ENCODE measurements at places on chromosomes 3 and 15.

DNA sequence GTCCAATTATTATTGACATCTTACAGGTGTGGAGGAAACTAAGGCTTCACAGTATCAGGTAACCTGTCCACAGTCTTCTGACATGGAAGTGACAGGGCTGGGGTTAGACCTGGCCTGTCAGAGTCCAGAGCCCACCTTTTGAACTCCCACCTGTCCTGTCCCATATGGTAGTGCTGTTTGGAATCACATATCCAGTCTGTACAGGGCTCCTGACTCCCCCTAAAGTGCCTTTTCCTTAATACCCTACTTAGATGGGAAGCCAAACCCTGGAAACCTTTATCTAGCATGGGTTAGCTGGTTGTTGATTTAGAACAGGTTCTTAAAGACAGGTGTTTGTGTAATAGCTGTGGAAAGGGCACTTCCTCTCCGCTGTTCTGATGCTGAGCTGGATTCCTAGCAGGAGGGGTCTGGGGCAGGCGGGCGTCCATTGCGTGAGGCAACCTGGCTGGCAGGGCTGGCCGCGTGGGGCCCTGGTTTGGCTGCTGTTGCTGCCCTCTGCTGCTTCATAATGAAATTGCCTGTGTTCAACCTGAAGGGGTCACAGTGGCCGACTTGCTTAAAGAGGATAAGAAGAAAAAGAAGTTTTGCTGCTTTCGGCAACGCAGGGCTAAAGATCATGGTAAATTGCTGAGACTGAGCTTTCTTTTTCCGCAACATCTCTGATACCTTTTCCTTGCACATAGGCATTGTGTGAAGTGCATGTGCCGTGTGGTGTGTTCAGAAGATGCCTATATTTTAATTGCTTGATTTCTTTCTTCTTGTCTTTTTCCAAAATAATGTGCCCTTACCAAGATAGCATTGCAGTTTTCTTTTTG lies 136.2 kb downstream of the CHDH start:
- no peak overlapping the region for H3K27ac ChIP-seq
- H3K27me3 ChIP-seq, result no peaks in the 10 kb centered on the region
- H3K36me3 ChIP-seq, result no peaks in the 10 kb centered on the region

GRCh38 chr3:128317101-128317697 lies 149.5 kb downstream of the DNAJB8 start:
- H3K4me3 ChIP-seq, result no peak overlapping the region
- no peaks in the 10 kb centered on the region for H3K4me1 ChIP-seq
- H3K27me3 ChIP-seq, result no peaks in the 10 kb centered on the region
- H3K36me3 ChIP-seq, result no peaks in the 10 kb centered on the region

GRCh38 chr15:85142312-85142711 lies 160.7 kb downstream of the PDE8A start:
- no peaks in the 10 kb centered on the region for H3K27me3 ChIP-seq
- H3K4me3 ChIP-seq, result no peak overlapping the region
- peak; percentile 32 for DNase-seq
- no peak overlapping the region for H3K27ac ChIP-seq
- peaks cover 5% of the 10 kb centered on the region for H3K4me1 ChIP-seq
- H3K36me3 ChIP-seq, result peaks cover 2% of the 10 kb centered on the region

DNA sequence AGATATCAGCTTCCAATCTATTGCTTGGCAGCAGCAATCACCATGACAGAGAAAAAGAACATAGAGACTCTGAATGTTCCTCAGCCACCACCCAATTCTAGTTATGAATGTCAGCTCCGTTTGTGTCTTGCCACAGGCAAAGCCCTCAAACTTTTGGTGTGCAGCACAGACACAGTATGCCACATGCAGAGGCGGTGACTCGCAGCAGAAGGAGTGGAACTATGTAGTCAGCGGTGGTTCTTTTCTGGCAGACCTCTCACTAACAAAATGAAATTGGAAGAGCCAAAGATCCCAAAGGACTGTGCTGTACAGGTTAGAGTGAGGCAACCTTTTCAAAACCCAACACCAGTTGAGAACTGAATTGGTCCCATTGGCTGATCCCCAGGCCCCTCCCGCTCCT lies 220.9 kb downstream of the SLC9A9 start:
- no peak overlapping the region for H3K27ac ChIP-seq
- no peak for DNase-seq
- H3K36me3 ChIP-seq, result no peaks in the 10 kb centered on the region
- no peaks in the 10 kb centered on the region for H3K4me1 ChIP-seq
- H3K27me3 ChIP-seq, result no peaks in the 10 kb centered on the region

DNA sequence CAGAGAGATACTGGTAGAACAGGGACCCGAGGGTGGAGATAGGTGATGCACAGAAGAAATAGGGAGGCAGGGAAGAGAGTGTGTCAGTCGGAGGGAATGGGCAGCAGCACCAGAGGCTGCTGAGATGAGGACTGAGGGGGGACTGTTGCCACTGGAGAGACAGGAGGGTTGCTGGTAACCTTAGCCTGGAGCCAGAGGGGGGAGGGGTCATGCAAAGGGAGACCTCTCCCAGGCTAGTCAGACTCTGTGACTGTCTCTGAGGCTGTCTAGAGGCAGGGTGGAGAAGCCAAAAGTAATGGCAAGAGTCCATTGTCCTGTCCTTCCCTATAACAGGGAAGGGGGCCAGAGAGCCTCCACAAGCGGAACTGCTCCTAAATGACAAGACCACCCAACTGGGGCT lies 2.1 kb upstream of the DLEC1 start:
- no peaks in the 10 kb centered on the region for H3K36me3 ChIP-seq
- peaks cover 6% of the 10 kb centered on the region for H3K27me3 ChIP-seq
- no peak for DNase-seq
- no peak overlapping the region for H3K27ac ChIP-seq
- no peak overlapping the region for H3K4me3 ChIP-seq

DNA sequence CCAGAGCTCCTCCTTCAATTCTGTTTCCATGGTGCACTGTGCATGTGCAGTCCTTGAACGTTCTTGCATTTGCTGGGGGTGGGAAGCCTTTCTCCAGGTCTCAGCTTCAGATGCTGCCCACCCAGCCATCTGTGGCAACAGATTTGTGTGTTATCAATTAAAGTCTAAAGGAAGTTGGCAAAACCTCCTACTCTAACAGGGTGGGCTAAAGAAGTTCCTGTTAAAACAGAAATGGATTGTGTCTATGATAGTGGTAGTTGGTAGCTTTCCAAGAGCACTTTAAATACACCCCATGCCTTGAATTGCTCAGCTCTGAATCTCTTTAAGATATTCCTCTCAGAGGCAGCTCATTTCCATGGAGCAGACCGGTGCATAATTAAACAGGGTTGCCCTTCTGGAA lies 488.0 kb upstream of the SUCLG2 start:
- no peaks in the 10 kb centered on the region for H3K4me1 ChIP-seq
- DNase-seq, result no peak
- no peak overlapping the region for H3K27ac ChIP-seq
- no peaks in the 10 kb centered on the region for H3K36me3 ChIP-seq
- no peak overlapping the region for H3K4me3 ChIP-seq

DNA sequence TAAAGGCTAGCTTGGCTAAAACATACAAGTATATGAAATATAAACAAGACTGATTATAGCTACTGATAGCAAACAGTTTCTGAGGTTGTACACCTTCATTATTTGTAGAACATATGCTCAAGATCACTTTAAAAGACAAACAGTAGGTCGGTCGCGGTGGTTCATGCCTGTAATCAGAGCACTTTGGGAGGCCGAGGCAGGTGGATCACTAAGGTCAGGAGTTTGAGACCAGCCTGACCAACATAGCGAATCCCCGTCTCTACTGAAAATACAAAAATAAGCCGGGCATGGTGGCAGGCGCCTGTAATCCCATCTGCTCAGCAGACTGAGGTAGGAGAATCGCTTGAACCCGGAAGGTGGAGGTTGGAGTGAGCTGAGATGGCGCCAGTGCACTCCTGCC lies 80.3 kb downstream of the SMARCC1 start:
- H3K4me1 ChIP-seq, result no peaks in the 10 kb centered on the region
- peaks cover 39% of the 10 kb centered on the region for H3K36me3 ChIP-seq
- no peaks in the 10 kb centered on the region for H3K27me3 ChIP-seq
- no peak overlapping the region for H3K27ac ChIP-seq

- DNase-seq, result peak; percentile 38
- H3K36me3 ChIP-seq, result no peaks in the 10 kb centered on the region
- no peak overlapping the region for H3K27ac ChIP-seq
- H3K27me3 ChIP-seq, result no peaks in the 10 kb centered on the region
- H3K4me1 ChIP-seq, result no peaks in the 10 kb centered on the region
Measured at GRCh38 chr15:78726870-78727551, 84.3 kb downstream of the ADAMTS7 start.

- H3K4me3 ChIP-seq, result no peak overlapping the region
- H3K27ac ChIP-seq, result no peak overlapping the region
- no peaks in the 10 kb centered on the region for H3K27me3 ChIP-seq
- peaks cover 13% of the 10 kb centered on the region for H3K36me3 ChIP-seq
- H3K4me1 ChIP-seq, result peaks cover under 1% of the 10 kb centered on the region
- DNase-seq, result no peak
Measured at GRCh38 chr15:99148851-99149276, 44.0 kb downstream of the SYNM start.

DNA sequence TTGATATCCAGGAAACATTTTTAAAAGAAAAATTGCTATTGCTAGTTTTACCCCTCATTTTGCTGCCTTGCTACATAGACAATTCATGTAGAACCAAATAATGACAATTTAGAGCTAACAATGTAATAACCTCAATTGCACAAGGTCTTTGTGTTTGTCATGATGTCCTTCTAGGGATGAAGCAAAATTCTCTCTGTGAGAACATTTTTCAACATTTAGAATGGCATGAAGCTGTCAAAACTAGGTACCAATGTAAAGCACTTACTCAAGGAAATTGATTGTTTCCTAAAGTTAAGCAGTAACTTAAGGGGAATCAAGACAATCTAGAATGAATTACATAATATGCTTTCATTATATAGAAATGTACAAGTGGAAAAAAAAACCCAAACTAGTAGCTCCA lies 7.9 kb upstream of the FGF7 start:
- no peaks in the 10 kb centered on the region for H3K4me1 ChIP-seq
- H3K27ac ChIP-seq, result no peak overlapping the region
- no peaks in the 10 kb centered on the region for H3K27me3 ChIP-seq
- DNase-seq, result no peak
- no peak overlapping the region for H3K4me3 ChIP-seq
- H3K36me3 ChIP-seq, result no peaks in the 10 kb centered on the region

DNA sequence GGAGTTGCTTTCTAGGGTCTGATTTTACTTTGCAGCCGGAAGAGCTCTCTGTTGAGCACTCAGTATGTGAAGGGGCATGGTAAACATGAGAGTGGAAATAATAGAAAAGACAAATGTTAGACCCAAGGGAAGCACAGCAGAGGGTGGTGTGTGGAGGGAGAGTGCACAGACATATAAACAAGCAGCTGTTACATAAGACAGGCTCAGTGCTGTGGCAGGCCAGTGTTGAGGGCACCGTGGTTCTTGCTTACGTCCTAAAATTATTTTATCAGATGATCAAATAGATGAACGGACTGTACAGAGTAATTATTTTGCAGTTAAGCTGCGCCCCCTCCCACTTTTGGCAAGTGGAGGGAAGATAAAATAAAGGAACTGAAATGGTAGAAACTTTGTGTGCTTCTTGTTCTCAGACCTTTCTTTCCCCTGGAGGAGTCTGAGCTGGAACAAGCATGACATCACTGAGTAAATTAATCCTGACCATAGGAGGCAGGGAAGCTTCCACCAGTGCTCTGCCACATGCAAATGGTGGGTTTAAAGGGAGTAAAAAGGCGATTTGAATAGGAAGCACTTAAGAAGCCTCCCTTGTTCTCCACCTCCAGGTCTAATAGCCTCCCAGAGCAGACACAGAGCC lies 205.6 kb downstream of the IL20RB start:
- no peaks in the 10 kb centered on the region for H3K27me3 ChIP-seq
- H3K27ac ChIP-seq, result no peak overlapping the region
- no peak overlapping the region for H3K4me3 ChIP-seq
- DNase-seq, result no peak

GRCh38 chr15:48582452-48583247 lies 62.9 kb downstream of the FBN1 start:
- H3K27ac ChIP-seq, result no peak overlapping the region
- peak; percentile 93 for DNase-seq
- no peaks in the 10 kb centered on the region for H3K27me3 ChIP-seq
- H3K4me3 ChIP-seq, result no peak overlapping the region
- H3K4me1 ChIP-seq, result no peaks in the 10 kb centered on the region

DNA sequence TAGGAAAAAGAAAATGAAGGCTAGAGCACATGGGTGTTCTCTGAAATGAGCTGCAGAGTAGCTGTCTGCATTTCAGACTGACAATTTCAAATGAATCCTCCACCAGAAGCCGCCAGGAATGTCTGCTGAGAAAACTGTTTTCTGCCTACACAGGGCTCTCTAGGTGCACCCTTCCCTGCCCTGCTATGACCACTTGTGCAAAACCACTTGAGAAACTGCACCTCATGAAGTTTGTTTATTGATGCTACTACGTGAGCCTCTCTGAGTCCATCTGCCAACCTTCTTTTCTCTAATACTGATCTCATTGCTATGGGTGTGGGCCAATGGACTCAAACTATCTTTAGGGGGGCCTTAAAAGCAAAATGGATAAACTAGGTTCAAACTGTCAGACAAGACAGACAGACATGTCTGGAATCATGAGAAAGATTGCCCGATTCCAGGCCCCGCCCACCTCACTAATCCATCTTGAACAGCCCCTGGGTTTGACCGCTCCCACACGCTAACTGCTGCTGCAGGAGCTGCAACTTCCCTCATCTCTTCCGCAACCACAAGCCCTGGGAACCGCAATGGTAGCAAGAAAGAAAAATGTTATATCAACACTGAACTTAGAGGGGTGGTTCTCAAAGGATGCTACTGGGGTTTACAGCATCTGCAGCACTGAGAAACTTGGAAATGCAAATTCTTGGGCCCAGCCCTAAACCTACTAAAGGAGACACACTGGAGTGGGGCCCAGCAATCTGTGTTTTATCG lies 9.0 kb upstream of the CD47 start:
- H3K27me3 ChIP-seq, result no peaks in the 10 kb centered on the region
- H3K4me3 ChIP-seq, result no peak overlapping the region
- peaks cover 7% of the 10 kb centered on the region for H3K4me1 ChIP-seq
- H3K36me3 ChIP-seq, result no peaks in the 10 kb centered on the region

DNA sequence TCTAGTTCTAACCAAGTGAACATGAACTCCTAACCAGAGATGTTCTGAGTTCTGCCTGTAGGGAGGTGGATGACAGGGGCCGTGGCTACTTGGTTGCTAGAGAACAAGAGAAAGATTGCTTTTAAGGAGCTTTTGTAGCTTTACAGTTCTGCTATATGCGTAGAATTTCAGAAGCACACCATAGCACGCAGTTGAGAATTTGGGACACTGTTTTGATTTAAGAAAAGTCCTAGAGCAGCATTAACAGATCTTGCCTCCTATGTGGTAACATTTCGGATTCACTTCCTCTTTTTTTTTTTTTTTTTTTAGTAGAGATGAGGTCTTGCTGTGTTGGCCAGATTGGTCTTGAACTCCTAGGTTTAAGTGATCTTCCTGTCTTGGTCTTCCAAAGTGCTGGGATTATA lies 181.7 kb downstream of the TCF12 start:
- no peak overlapping the region for H3K4me3 ChIP-seq
- H3K4me1 ChIP-seq, result no peaks in the 10 kb centered on the region
- no peak overlapping the region for H3K27ac ChIP-seq
- no peak for DNase-seq

- H3K27me3 ChIP-seq, result no peaks in the 10 kb centered on the region
- no peak overlapping the region for H3K4me3 ChIP-seq
- H3K27ac ChIP-seq, result no peak overlapping the region
- H3K4me1 ChIP-seq, result no peaks in the 10 kb centered on the region
Measured at GRCh38 chr3:46316206-46316605, 37.7 kb upstream of the CCR2 start.

GRCh38 chr3:49636883-49637609 lies 37.1 kb upstream of the APEH start:
- no peak overlapping the region for H3K4me3 ChIP-seq
- H3K27me3 ChIP-seq, result no peaks in the 10 kb centered on the region
- no peak for DNase-seq
- no peak overlapping the region for H3K27ac ChIP-seq
- H3K4me1 ChIP-seq, result no peaks in the 10 kb centered on the region
